ENCODE measurements at places on chromosomes 5 and 9.

DNA sequence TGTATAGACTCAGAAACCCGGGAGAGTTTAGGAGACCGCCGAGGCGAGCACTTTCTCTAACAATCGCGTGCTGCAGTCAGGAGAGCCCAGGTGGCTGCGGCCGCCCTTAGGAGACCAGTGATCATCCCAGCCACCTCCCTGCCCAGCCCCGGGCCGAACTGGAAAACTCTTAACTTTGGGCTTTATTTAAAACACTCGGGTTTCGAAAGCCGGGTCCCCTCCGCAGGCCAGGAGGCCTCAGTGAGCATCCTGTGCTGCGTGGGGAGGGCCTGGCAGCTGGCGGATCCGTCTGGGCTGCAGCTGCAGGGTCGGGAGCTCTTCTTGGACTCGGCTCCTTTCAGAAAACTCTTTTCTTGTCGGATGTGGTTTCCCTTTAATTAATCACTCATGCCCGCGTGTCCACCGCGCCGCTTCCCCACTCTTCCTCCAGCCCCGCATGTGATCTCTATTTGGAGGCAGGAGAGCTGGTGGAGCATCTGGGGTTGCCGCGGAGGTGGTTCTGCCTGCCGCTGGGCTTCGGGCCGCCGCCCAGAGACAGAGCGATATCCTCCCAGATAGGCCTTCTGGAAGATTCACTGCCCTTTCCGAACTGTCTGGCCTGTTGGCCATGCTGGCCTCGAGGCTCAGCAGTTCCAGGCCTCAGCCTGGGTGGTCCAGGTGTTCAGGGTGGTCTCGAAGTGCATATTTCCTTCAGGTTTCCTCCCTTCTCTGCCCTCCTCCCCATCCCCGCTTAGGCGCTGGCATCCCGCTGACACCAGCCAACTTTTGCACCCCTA is 59.5 kb downstream of the TMEM174 start:
- no peak for DNase-seq

DNA sequence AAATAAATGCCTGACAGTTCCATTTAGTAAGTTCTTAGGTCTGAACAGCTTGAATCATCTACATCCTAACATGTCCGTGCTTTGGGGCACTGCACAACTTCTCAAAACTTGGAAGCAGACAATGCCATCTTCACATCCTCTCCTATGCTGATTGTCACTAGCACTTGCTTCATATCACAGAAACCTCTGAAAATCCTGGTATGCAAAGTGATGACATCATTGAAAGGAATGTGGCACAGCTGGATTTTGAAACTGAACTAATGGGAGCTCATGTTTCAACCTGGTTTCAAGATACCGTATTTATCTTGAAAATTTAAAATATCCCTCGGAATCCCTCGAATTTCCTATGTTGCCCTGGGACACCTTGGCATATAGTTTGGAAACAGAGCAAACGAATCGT is 490.2 kb upstream of the DAP start:
- no peak for DNase-seq

DNA sequence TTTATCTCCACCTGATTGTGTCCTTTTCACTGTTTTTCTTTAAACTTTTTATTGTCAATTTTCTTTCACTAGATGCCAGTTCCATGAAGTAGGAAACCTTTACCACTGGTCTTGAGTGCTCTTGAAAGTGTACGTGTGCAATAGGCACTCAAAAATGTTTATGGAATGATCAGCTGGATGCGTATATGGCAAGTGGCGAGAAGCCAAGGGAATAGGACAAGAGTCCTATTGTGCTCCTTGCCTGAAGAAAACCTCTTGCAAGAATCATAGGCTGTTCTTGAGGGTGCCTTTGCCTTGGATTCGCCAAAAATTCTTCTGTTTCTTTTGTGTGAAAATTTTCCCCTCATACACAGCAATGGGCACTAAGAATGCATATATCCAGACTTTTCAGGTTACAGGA is 97.7 kb downstream of the GHR start:
- no peak for DNase-seq

DNA sequence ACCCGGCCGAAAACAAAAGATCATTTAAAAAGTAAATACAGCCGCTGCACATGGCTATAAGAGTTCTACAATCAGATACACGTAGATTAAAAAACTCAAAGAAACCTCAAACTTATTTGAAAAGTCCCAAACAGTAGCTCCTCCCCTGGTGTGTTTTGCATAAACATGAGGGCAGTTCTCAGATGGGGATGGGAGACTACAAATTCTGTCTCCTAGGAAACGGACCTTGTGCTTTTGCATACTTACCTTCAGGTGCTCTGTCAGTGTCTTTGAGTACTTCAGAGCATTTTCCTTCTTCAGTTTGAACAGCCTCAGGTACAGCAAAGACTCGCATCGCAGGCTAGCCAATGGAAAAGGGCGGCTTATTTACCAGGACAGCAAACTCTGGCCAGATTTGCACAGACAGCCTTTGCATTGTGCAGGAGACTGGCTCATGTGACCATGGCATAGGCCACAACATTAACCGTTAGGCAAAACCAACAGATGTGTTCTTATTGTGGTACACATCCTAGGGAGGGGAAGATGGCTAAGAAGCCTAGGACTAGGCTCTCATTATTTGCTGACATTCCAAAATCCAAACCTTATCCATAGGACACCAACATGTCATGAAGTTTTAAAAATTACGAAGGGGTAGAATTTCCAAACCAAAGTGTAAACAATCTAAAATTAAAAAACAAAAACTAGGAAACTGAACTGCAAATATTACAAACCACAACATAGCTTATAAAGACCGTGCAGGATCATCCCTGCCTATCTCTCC is 12.8 kb downstream of the LEAP2 start:
- DNase-seq, result no peak

- no peak for DNase-seq
Observed at GRCh38 chr9:89882930-89883361, 278.1 kb downstream of the GADD45G start.

GRCh38 chr5:4124221-4124970 is 528.8 kb downstream of the IRX1 start:
- DNase-seq, result no peak

GRCh38 chr5:43661102-43661501 is 58.1 kb downstream of the NNT start:
- no peak for DNase-seq

DNA sequence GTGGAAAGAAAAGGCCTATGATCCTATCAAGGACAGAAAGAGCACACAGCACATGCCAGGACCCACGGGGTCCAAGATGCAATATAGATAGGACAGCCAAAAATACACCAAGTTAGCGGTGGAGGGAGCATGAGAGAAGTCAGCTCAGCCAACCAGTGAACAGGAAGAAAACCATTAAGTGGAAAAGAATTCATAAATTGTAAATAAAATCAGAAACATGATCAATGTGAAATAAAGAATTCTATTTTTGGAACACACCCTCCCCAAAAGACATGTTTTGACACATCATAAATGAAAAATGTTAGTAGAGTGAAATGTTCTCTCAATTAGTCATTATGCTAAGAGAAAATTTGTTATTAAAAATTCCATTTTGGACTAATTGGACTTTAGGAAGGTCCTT is 35.6 kb downstream of the ATPSCKMT start:
- no peak for DNase-seq

DNA sequence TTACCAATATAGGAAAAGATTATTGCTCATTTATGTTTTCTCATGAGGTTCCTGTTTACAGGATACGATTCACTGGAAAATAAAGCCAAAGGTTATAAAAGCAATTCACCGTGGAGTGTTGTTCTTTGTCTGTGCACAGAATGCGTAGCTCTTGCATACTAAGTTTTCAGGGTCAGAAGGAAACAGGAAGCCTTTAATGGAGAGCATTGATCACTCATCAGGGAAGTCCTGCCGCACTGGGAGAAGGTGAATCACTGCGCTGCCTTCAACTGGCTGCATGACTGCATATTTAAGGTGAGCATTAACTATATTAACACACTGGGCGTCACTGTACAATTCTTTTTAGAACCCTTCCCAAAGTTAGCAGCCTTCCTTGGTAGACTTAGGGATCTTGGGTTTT is 74.1 kb upstream of the SYK start:
- no peak for DNase-seq

GRCh38 chr5:143557061-143557818 is 153.8 kb upstream of the NR3C1 start:
- no peak for DNase-seq

GRCh38 chr9:105242557-105242956 is 1.9 kb upstream of the SLC44A1 start:
- no peak for DNase-seq

DNA sequence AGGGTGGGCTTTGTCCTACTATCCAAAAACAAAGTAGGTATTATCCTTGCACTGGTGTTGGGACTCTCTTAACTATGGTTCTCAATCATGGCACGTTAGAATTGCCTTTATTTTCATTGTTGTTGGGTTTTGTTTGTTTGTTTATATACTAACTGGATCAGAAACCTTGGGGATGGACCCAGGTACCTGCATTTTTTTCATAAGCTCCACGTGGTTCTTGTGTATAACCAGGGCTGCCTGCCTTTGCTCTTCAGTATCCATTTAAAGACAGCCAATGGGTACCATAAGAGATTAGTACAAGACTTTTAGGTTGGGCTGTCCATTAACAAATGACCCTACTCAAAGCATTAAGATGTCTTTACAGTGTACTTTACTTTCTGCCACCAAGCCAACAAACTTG is 2.5 kb upstream of the SSBP2 start:
- no peak for DNase-seq

DNA sequence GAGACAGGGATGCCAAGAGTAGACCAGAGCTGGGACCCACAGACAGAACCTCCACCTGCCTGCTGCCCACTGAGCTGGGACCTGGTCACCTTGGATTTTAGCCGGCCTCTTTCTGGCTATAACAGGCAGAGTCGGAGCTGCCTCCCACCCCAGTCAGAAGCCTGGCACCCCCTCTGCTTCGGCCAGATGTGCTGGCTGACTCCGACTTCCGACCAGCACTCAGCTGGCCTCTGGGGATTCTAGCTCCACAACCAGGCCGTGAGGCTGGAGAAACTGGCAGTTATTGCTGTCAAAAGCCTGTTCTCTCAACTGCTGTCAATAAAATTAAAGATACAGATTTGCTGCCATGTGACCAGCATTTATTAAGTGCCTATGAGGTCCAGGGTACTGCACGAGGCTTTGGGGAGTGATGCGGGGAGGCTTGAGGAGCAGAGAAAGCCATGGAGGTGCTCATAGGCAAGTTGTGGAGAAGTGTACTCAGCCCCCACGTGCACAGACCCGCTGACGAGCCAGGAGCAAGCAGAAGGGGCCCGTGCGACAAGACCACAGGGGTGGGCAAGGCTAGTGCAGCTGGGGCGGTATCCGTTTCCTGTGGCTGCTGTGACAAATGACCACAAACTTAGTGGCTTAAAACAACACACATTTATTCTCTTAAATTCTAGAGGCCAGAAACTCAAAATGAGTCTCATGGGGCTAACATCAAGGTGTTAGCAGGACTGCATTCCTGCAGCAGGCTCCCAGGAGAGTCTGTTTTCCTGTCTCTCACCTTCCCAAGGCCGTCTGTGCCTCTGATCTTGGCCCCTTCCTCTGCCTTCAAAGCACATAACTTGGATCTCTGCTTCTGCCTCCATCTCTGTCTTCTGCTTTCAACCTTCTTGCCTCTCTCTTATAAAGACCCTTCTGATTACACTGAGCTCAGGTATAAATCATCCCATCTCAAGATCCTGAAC is 13.1 kb downstream of the GFI1B start:
- DNase-seq, result no peak

DNA sequence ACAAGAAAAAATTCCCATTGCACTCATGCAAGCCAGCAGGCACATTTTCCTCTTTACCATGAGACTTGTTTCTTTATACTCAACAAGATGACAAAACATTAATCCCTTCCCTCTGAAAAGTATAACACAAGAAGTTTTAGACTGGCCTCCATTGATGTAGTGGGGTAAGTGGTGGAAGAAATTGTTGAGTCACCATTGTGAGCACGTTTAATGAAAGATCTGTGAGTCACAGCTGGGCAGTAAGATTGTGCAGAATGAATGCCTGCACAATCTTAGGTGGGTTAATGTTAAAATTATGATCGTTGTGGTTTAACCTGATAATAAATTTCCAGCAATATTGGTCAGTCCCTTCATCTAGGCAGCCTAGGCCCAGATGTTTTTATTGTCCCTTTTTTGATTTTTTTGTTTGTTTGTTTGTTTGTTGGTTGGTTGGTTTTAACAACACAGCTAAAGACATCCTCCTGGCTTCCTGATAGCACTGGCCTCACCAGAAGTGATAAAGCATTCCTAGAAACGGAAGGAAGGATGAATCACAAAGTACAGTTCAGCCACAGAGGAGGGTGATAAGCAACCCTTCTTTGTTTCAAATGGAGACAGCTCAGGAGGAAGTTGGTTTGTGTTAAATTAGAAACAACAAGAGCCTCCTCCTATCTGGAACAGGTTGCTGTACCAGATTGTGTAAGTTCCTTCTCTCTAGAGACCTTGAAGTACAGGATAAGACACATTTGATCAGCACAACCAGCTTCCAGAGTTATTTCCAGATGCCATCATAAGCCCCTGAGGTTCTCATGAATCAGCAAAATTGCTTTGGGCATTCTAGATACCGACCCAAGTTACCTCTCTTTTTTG is 40.3 kb downstream of the SLC24A2 start:
- no peak for DNase-seq

GRCh38 chr5:178310130-178310865 is 77.7 kb upstream of the PHYKPL start:
- no peak for DNase-seq

DNA sequence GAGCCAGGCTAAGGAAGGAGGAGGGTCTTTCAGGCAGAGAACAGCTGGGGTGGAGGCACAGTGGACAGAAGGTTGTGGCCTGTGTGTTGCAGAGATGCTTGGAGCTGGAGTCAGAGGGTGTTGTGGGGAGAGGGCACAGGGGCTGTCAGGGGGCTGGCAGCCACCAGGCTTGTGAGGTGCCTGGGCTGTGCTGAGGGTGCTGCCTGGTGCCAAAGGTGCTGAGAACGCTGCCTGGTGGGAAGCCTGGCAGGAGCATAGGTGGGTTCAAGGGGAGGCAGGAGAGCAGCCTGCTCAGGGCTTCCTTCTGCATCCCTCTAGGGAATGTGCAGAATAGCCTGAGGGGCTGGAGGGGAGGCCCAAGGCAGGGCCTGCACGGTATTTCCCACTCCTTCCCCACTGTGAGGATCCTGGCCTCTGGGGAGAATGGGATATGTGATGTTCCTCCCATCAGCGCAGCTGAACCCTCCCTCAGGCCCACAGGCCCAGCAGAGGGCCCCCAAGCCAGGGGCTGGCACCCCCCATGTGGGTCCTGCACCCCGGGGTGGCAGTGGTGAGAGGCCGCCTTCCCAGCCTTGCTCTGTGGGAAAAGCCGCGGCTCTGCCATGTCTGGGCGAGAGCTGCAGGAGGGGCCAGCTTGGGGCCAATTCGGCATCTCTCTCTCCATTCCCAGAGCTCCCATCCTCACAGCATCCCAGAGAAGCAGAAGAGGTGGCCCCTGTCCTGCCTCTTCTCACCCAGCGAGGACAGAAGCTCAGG is 76.3 kb downstream of the CACNA1B start:
- DNase-seq, result no peak

GRCh38 chr5:79938468-79938867 is 52.6 kb downstream of the MTX3 start:
- no peak for DNase-seq

- no peak for DNase-seq
Observed at GRCh38 chr5:133589286-133589685, 23.1 kb downstream of the FSTL4 start.

- peak; percentile 36 for DNase-seq
Observed at GRCh38 chr9:135743546-135744332, 41.8 kb downstream of the KCNT1 start.

- DNase-seq, result no peak
Observed at GRCh38 chr9:119369680-119370366, 588 bp upstream of the BRINP1 start.

- DNase-seq, result no peak
Observed at GRCh38 chr5:149397530-149397929, 18.4 kb upstream of the IL17B start.

Data from gastrocnemius medialis (tissue), 4 donors.